HT-29 (cell line): ENCODE measurements at places on chromosomes 12 and 14.

DNA sequence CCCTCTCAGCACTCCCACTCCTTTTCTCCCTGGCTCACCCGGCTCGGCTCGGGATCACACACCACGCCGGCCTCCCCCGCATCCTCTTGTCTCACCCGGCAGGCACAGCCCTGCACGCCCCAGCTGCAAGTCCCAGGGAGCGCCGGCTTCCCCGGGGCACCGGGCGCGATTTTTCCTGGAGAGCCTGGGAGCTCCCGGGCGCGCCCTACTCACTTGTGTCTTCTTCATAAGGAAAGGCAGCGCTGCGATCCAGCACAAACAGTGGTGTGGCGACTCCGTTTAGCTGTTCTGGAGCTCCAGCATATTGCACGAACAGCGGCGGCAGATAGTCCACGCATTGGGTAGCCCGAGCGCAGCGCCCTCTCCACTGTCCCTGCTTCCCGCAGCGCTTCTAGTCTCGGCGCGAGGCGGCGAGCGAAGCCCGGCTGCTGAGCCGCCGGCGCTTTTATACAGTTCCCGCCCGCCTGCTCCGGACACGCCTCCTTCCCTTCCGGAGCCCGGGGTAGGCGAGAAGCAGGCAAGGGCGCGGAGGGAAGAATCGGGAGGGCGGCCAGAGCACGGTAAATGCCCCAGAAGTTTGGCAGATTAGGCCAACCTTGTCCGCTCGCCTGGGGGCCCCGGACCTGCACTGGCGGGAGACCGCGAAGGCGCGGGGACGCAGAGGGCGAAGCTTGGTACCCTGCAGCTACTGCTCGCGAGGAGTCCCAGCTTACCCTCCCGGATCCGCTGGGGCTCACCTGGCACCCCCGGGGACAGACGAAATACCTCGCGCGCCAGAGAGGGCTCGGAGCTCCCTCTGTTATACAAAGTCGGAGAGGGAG lies at the start of gene KITLG:
Gene KITLG, minus strand, starts transcription at position 421 of the 821 bp plus-strand sequence. Its CDS starts 193 bp downstream, at position 228.
- DNase-seq, result peak; percentile 94

- no peak for DNase-seq
Measured at GRCh38 chr12:27906127-27906500, 66.4 kb downstream of the PTHLH start.

GRCh38 chr12:126397660-126398059 lies 1332.4 kb downstream of the AACS start:
- DNase-seq, result no peak

- DNase-seq, result peak; percentile 7
Measured at GRCh38 chr14:39055786-39056474, 47.1 kb downstream of the SEC23A start.

DNA sequence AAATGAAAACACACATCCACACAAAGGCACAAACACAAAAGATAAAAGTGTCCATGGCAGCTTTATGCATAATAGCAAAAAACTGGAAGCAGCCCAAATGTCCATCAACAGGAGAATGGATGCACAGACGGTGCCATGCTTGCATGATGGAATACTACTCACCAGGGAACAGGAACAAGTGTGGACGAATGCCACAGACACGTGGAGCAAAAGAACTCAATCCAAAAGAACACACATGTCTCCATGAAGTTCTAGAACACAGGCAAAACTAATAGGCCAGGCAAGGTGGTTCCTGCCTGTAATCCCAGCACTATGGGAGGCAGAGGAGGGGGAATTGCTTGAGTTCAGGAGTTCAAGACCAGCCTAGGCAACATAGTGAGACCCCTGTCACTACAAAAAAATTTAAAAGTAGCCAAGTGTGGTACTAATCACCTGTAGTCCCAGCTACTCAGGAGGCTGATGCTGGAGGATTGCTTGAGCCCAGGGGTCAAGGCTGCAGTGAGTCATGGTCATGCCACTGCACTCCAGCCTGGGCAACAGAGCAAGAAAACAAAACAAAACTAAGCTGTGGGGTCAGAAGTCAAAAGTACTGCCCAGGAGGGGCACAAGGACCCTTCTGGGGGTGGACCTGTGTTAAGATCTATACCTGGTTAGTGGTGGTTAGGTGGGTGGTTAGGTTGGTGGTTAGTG lies 7.3 kb upstream of the TMEM119 start:
- DNase-seq, result no peak

GRCh38 chr14:30445011-30445793 lies 113.8 kb upstream of the G2E3 start:
- no peak for DNase-seq

GRCh38 chr12:75816897-75817296 lies 214.7 kb downstream of the PHLDA1 start:
- DNase-seq, result peak; percentile 60

GRCh38 chr12:101256266-101256665 lies 23.6 kb upstream of the UTP20 start:
- no peak for DNase-seq

DNA sequence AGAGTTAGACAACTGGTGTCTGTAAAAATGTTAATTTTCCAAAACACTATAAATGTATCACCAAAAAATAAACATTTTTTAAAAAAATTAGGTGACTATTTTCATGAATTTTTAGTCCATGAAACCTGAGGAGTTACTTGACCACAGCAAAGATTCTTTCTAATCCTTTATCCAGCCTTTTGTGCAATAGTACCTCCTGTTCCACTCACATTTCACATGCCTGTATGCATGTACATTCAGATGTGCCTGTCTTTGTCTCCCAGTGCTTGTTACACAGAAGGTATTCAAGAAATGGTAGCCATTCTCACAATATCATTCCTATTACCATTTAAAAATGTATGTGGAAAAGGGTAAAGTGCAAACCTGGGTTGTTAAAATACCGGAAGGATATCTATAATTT lies 857.0 kb downstream of the DIO2 start:
- DNase-seq, result no peak

- no peak for DNase-seq
Measured at GRCh38 chr12:31801872-31802271, 73.1 kb upstream of the AMN1 start.

GRCh38 chr14:61663312-61663979 lies 31.9 kb upstream of the HIF1A start:
- DNase-seq, result no peak

DNA sequence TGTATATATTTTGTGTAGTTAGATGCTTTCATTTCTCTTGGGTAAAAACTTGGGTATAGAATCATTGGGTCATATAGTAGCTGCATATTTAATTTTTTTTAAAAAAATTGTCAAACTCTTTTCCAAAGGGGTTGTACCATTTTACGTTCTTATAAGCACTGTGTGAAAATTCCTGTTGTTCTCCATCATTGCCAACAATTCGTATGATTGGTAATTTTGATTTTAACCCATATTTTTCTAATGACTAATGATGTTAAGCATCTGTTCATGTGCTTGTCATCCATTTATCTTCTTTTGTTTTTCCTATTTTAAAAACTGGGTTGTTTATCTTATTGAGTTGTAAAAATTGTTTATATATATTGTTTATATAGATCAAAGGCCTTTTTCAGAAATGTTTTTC lies 77.4 kb downstream of the OTOGL start:
- DNase-seq, result no peak

DNA sequence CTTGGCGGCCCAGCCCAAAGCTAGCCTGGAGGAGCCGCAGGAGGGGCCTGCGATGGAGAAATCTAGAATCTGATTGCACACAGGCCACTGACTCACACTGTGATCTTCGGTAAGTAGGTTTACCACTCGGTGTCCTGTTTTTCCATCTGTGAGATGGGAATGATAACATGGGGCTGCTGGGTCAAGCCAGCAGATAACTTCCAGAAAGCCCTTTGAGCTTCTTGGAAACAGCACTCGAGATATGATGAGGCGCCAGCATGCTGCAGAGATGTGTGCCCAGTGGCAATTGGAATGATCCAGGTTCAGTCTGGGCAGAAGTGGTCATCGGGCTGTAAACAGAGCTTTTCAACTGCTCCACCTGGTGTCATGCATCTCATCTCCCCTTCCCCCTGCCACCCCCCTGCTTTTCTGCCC lies 771.3 kb upstream of the TBX3 start:
- peak; percentile 16 for DNase-seq

GRCh38 chr14:38122241-38122640 lies 85.5 kb upstream of the SSTR1 start:
- no peak for DNase-seq

DNA sequence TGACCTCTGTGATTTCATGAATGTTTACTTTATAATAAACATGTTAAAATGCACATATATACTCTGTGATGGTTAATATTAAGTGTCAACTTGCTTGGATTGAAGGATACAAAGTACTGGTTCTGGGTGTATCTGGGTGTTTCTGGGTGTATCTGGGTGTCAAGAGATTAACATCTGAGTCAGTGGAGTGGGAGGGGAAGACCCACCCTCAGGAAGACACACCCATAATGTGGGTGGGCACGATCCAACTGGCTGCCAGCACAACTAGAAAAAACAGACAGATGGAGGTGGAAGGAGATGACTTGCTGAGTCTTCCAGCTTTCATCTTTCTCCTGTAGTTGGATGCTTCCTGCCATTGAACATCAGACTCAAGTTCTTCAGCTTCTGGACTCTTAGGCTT lies 11.9 kb downstream of the NUP37 start:
- DNase-seq, result no peak

DNA sequence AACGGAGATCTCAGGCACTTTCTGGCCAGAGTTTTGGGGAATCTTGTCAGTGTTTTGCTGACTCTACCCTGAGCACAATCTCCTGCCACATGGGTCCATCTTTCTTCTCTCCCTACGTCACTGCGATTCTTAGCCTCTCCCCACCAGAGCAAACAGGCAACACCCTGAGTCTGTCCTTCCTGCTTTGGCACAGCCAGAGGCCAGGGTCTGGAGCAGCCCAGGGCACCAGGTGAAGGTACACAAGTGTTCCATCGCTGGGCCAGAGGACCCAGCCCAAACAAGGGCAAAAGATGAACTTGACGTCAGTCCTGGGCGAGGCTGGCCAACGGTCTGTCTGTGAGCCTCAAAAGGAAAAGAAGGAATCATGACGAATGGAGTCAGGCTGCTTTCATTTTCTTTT lies 12.7 kb upstream of the CCDC177 start:
- DNase-seq, result no peak

DNA sequence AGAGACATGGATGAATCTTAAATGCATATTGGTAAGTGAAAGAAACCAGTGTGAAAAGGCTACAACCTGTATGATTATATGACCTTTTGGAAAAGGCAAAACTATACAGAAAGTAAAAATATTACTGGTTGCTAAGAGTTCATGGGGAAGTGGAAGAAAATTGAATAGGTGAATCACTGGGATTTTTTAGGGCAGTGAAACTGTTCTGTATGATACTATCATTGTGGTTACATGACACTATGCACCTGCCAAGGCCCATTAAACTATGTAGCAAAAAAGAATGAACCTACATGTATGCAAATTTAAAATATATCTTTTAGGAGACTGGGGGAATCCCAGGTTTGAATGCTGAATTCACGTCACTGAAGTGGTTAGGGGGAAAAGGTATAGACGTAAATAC lies 12.6 kb upstream of the OR8S1 start:
- no peak for DNase-seq

- DNase-seq, result no peak
Measured at GRCh38 chr12:75819512-75819911, 212.1 kb downstream of the PHLDA1 start.

DNA sequence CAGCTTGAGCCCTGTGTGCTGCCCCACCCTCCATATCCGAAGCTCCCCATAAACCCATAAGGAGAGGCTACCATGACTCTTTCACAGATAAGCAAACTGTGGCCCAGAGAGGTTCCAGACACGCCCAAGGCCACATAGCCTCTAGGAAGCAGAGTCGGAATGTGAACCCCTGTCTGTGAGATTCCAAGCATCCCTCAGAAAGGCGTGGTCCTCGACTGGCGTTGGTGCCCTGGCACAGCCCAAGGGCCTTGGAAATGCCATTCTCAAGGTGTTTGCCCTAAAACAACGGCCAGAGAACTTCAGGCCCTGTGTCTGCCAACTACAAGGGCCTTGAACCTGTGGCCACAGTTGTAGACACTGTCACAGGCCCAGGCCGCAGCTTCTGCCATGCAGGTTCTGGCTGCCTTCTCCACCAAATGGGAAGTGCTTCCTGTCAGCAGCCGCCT lies 8.5 kb upstream of the DIO3 start:
- DNase-seq, result no peak

DNA sequence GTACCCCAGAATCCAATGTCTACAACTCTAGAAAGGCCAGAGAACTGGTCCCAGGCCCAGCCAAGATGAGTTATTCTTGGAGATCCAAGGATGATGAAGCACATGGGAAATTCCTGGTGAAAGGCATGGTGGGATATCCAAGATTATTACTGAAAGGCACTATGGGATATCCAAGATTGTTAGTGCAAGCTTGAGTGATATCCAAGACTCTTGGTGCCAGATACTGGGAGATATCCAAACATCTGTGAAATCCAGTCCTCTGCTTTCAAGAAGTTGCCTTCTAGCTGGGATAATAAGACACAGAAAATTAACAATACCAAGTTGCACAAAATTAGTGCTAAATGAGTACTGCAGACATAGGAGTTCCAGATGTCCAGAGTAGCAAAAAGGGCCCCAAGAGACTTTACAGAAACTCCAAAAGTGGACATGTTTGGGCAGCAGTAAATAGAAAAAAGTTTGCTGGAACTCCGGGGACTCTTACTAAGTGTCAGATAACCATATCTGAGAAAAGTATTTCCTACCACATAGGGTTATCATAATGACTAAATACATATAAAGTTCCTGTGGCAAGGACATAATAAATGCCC lies 34.6 kb downstream of the PHLDA1 start:
- no peak for DNase-seq

DNA sequence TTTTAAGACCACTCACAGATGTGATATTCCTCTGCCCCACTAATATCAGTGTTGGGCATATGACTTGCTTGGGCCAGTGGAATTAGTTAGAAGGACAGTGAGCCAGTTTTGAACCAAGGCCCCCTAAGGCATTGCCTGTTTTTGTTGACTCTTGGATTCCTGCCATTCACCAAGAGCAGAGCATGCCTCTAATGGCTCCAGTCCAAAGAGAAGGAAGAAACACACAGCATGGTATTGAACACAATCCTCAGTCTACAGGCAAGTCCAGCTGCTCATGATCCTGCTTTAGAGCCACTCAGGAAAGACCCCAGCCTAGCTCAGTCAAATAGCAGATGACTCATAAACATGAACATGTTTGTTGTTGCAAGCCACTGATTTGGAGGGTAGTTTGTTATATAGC lies 1201.5 kb downstream of the BCL11B start:
- no peak for DNase-seq

- no peak for DNase-seq
Measured at GRCh38 chr14:34172550-34173368, 221.9 kb upstream of the EGLN3 start.
